Suppressor macrophage treated with lipopolysaccharide for 4 hours (primary cell): ENCODE measurements at places on chromosomes 3 and 15.

- DNase-seq = no peak
These were observed 32.6 kb upstream of the MTHFS start for GRCh38 chr15:79929412-79929811.

DNA sequence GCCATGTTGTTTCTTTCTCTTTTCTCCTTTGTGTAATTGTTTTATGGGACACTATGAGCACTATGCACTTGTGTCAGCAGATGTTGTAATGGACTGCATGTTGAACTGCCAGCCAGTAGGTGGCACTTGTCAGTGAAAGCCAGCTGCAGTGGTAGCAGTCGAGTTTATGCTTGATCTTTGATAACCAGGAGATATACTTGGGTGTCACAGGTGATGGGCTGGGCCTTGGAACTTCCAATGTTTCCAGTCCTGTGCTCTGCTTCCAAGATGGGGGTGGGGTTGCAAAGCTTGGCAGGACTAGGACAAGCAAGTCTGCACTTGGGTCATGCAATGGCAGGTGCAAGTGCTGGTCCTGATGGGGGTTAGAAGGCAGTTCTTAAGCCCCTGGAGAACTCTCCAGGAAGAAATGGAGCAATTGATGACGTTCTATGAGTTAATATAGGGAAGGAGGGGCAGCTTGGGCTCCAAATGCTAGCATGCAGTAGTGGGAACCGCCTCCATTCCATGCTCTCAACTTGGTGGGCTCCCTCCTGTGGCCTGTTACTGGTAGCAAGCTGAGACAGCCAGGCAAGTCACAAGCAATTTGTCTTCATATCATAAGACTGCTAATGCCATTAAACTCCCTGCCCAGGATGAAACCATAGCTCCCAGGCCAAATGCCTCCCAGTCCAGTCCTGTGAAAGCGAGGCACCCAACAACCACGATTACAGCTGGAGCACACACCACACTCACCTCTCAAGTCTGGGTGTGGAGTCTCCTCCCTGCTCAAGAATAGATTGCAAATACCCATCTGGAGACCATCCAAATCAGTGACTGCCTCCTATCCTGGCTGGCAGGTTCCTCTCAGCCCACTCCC lies 287.2 kb downstream of the CGGBP1 start:
- DNase-seq = peak; percentile 50

- no peak for DNase-seq
These were observed 153.0 kb upstream of the ARPP21 start for GRCh38 chr3:35486295-35486694.

DNA sequence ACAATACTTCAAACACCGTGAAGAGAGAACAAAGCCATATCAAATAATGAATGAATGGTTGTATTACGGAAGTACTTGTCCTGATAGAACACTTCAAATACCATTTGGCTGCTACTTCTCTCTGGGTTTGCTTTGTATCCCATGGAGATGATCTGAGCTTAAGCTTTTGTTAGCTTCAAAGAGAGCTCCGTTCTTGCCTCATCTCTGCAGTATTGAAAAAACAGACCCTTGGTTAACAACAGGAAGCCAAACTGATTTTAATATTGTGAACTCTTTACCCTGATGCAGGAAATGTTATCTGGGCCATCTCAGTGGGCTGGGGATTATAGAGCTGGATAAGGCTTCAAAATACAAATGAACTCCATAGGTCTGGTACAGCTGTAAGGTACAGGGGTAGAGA lies 101.0 kb downstream of the CHL1 start:
- DNase-seq = no peak

GRCh38 chr3:71120012-71120411 lies 463.5 kb downstream of the FOXP1 start:
- no peak for DNase-seq

DNA sequence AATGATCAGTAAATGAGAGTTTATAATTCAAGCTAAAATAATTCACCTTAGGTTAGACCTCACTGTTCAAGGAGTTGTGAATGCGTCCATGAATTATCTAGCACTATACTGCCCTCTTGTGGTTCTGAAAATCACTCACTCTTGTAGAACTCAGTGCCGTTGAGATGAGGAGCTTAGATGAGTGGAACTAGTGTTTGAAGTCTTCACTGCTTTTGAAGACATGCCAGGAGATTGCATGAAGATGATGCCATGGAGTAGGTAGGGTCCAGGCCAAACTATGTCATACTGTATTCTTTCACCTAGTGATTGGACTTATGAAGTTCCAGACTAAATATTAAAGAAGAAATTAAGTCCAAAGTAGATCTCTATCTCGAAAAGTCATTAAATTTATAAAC lies 28.8 kb downstream of the LYSMD4 start:
- peak; percentile 90 for DNase-seq

GRCh38 chr3:40660554-40660953 lies 135.8 kb downstream of the ZNF621 start:
- peak; percentile 43 for DNase-seq

GRCh38 chr15:35753486-35753885 lies 207.5 kb upstream of the DPH6 start:
- no peak for DNase-seq

DNA sequence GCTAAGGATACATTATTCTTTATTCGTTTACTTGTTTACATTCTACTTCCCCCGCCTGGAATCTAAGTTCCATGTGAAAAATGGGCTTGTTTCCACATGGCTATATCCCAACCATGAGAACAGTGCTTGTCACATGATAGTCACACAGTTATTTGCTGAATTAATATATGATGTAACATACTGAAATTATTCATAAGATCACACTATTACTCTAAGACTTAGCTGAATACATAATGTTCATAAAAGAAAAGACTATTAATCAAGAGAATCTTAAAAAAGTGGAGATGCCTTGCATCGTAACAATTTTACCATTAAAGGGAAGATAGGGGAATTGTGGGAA lies 6.5 kb downstream of the PBRM1 start:
- peak; percentile 39 for DNase-seq

DNA sequence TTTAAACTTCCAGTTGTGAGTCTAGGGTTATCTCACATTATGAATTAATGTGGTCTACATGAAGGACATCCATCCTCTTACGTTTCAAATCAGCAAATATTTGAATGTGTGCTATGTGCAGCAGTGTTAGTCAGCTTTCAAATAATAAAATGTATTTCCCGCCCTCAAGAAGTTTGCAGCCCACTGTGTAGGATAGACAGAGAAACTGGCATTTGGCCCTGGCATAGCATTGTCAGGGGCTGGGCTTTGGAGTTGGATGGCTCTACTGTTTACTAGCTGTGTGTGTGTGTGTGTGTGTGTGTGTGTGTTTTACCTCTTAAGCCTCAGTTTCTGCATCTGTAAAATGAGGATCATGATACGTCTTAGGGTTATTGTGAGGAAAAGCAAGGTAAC lies 400.5 kb upstream of the C2CD4B start:
- no peak for DNase-seq

DNA sequence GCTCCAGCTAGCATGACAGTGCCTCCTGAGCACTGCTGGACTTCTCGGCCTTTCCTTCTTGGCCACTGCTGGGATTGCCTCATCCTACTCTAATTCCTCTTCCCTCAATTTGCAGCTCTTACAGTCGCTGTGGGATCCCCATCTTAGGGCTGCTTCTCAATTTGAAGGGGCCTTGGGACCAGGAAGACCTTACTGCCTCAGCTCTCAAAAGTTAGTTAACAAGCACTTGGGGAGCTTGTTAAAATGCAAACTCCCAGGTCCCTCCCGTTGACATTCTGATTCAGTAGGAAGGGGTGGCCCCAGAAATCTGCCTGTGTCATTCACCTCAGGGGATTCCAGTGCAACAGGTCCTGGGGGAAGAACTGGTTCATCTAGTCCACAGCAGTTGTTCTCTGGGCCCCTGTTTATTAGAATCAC lies 14.8 kb downstream of the BDH1 start:
- no peak for DNase-seq

DNA sequence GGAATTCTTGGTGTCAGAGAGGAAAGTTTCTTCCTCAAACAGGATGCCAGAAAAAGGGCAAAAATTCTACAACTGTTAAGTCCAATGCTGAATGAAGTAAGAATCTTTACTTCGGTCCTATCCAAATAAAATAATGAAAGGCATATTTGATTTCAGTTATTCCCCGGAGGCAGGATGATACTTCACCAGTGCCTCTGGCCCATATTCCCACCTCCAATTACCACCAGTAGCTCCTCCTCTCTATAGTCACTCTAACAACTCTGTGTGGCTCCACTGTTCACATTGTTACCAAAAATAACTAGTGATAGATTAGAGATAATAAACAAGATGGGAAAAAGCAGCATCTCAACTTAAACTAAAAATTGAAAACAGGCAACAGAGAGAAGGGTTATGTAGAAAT lies 20.7 kb downstream of the MAP1A start:
- DNase-seq = no peak
